ENCODE measurements at places on chromosomes 6 and 20.

- DNase-seq, result no peak
These were observed 43.1 kb upstream of the JAG1 start for GRCh38 chr20:10716855-10717254.

- no peak for DNase-seq
These were observed 84.4 kb downstream of the EYA2 start for GRCh38 chr20:46978951-46979491.

- no peak for DNase-seq
These were observed 8.1 kb upstream of the HSP90AB1 start for GRCh38 chr6:44238687-44239350.

DNA sequence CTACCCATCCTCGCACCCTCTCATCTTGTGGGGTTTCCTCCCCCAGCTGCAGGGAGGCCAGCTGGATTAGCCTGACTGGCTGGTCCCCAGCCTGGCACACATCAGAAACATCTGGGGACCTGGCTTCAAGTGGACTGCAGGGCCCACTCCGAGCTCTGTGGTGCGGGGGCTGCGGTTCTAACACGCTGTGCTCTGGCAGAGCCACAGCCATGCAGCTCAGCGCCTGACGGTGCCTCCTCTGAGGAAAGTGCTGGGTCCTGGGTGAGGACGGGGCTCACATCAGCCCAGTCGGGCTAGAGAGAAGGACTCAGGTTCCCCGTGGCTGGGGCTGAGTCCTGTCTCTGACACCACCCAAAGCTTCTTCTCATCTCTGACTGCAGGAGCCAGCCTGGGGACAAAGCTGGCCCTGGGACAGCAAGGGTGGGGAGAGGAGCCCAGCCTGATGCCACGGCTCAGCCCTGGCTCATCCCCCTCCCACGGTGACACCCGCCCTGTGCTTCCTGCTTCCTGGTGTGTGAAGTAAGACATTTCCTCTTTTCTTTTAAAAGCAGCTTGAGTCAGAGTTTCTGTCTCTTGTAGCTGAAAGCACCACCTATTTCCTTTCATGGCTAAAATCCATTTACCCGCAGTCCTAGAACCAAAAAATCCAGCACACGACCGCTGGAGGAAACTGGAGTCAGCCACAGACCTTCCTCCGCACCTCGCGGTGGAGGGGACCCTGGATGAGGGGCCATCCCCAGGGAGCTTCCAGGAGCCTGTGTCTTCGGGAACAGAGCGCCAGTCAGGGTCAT is 127.4 kb upstream of the AFDN start:
- DNase-seq, result peak; percentile 89

DNA sequence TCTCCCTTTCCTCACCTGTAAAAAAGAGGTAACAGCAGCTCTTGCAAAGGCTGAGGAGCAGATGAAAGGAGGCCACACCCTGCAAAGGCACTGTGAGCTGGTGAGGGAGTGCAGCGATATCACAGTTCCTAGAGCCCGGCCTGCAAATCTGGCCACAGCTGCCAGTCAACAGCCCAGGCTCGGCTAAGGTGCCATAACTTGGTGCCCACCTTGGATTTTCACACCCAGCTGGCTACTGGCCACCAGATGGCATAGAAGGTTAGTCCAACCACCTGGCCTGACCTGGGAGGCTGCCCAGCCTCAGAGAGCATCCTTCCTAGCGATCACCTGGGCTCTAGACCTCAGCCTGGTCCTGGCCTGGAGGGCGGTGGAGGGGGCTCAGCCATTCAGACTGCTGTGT is 46.8 kb downstream of the KCNB1 start:
- no peak for DNase-seq

GRCh38 chr6:30037182-30037788 is 23.8 kb upstream of the POLR1H start:
- DNase-seq, result peak; percentile 45

GRCh38 chr20:9078826-9079731 is 10.2 kb downstream of the PLCB4 start:
- no peak for DNase-seq

DNA sequence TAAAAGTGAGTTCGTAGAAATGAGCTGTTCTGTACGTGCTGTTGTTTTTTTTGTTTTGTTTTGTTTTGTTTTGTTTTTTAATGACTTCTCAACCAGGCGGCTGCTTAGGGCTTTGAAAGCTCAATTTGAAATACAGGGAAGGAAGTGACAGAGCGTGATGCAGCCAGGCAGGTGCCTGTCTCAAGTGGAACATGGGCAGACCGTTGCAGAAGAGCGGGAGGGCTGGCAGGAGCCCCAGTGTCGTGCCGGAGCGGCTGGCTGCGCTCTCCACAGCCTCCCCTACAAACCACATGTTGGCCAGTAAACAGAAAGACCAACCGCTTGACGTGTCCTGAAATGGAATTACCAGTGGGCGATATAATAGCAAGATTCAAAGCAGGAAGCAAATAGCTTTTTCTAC is 164.9 kb upstream of the RREB1 start:
- DNase-seq, result peak; percentile 88

DNA sequence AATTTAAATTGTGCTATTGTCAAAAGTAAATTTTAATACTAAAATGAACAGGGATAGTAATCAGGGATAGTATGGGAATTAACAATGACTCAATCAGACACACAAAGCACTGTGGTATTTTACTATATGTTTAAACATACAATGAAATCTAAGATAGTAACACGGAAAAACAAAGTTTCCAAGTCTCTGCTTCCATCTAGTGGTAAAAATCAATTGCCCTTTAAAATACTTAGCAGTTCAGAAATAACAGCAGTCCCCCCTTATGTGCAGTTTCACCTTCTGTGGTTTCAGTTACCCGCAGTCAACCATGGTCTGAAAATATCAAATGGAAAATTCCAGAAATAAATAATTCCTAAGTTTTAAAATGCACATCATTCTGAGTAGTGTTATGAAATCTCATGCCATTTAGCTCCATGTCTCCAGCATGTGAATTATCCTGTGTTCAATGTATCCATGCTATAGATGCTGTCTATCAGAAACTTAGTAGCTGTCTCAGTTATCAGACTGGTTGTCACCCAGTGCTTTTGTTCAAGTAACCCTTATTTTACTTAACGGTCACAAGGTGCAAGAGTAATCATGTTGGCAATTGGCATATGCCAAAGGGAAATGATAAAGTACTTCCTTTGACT is 58.5 kb downstream of the AHI1 start:
- peak; percentile 80 for DNase-seq

DNA sequence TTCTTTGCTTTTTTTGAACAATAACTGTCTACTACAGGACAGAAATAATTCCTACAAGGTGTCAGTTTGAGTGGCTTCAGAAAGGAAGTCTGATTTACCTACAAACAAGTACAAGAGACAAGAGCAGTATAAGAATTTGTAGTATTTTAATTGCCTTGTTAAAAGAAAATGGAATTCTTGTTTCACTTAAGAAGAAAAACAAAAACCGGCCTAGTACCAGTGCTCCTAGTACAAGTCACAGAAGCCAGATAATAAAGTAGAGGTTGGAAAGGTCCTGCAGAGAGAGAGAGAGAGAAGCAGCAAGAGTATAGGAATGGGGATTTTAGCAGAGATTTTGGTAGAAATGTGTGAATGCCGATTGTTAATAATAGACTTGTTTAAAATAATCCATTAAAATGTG is 6.4 kb downstream of the TAB2 start:
- no peak for DNase-seq

GRCh38 chr20:16775961-16776360 is 27.8 kb downstream of the OTOR start:
- no peak for DNase-seq

- no peak for DNase-seq
These were observed 7.0 kb upstream of the RREB1 start for GRCh38 chr6:7100753-7101081.

GRCh38 chr20:11544029-11544678 is 373.5 kb upstream of the BTBD3 start:
- peak; percentile 88 for DNase-seq
